ENCODE measurements at places on chromosomes 2 and 18.

DNA sequence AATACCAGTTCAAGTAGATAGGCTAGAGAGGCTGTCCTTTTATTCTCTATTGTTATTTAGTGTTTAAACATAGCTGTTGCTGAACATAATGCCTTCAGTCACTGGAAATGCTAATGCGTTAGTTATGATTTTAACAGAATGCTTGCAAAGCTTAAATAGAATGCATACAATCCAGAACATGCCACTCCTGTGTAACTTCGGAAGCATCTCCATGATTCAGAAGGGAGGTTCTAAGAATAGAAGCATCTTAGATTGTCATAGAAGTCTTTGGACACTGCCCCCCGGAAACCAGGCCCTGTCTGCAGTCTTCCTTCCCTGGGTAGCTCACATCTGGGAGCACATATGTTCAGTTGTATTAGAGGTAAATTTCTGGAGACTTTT lies 73.2 kb downstream of the ZNF532 start:
- DNase-seq = no peak

DNA sequence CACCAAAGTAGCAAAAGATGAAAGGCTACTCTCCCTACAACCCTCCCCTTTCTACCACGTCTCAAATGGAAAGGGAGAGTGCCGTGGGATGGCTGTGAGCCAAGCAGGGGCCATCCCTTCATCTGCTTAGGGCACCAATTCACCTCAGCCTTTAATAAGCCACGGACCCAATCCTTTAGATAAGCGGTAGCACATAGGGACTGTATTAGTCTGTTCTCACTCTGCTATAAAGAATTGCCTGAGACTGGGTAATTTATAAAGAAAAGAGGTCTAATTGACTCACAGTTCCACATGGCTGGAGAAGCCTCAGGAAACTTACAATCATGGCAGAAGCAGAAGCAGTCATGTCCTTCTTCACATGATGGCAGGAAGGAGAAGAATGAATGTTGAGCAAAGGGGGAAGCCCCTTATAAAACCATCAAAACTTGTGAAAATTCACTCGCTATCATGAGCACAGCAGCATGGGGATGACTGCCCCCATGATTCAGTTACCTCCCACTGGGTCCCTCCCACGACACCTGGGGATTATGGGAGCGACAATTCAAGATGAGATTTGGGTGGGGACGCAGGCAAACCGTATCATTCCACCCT lies 85.9 kb upstream of the IL1R2 start:
- no peak for DNase-seq

GRCh38 chr2:71706121-71706520 lies 252.8 kb downstream of the DYSF start:
- DNase-seq = no peak

GRCh38 chr2:173690349-173690748 lies 274.8 kb downstream of the SP3 start:
- DNase-seq = no peak

DNA sequence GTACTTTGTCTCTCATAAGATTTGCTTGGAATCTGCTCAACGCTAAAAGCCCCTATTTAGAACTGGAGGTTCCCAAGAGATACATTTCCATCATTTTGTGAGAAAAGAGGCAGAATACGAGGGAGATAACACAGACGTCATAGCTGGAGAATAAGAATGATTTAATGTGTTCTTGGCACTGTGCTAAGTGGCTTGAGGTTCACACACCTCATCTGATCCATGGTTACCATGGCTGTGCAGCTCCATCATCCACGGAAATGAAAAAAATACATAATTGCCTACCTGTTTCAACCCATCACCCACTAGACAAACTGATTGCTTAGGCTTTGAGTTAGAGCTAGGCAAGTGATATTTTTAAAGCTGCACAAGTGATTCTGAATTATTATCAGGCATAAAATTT lies 227.6 kb downstream of the SLC8A1 start:
- DNase-seq = no peak

DNA sequence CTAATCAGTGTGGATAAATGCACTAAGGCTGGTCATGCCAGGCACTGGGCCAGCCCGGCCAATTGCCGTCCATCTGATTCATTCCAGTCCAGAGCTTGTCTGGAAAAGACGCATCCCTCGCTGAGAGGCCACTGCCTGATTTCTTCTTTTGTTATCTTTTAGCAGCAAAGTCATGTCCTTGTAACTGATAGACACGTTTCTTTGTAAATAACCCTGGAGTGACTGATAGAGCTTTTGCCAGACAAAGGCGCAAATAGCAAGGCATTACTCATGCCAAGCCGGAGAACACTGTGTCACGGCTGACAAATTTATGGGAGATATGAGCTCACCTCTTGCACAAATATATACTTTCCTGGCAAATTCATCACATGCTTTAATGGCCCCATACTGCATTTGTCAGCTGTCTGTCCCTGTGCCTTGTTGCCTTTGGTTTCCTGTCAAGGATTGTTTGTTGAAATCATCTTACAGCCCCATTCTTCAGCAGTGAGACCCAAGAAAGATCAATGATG lies 164.4 kb downstream of the ETAA1 start:
- DNase-seq = no peak

DNA sequence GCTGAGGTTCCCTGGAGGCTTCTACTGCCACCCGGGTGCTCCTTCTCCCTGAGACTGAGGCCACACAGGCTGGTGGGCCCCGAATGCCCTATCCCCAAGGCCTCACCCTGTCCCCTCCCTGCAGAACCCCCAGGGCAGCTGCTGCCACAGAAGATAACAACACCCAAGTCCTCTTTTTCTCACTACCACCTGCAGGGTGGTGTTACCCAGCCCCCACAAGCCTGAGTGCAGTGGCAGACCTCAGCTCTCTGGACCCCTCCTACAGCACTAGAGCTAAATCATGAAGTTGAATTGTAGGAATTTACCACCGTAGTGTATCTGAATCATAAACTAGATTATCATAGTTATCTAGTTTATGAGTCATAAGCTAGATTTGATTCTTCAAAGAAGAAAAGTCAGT lies 7.3 kb upstream of the CENPA start:
- no peak for DNase-seq
